ENCODE measurements at places on chromosomes 11 and 22. TPM values are rescaled to one million over a fixed set of nuclear protein-coding genes. Genes with fewer than 3 reads are reported as not detected.

DNA sequence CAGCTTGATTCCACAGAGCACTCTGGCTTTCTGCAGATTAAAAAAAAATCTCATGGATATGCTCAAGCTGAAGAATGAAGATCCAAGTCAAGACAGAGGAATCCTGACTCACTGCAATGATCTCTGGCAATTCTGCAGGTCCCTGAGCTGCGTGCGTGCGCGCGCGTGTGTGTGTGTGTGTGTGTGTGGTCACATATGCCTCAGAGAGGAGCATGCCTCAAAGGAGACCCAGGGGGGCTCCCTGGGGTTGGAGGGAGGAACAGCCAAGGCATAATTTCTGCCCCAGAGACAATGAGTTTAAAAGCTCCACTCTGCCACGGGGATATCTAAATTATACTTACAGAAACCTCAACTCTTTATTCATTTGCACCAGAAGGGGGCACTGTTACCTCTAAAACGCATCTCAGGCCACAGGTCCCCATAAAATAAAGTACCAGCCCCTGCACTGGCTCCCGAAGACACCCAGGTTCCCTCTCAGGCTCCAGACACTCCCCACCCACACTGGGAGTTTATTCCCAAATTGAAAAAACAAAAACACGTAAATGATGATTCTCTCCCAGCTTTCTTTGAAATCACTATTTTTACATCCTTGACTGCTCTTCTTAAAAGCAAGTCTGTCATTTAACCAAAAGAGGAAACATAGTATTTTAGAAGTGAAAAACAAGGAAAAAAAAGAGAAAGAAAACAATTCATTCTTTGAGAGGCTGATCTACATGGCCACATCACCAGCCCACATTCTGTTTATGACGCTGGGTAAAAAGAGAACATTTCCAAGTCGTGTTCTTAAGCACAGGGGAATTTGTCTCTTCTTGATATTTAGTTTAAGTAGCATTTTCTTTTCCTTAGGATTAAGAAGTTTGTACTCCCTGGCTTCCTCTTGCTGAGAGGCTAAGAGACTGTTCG lies 401.0 kb downstream of the LARGE1 start:
- no peaks in the 10 kb centered on the region for H3K27me3 ChIP-seq
- no peak overlapping the region for H3K4me3 ChIP-seq
- peaks cover 12% of the 10 kb centered on the region for H3K36me3 ChIP-seq
- peak; percentile 46 for DNase-seq

DNA sequence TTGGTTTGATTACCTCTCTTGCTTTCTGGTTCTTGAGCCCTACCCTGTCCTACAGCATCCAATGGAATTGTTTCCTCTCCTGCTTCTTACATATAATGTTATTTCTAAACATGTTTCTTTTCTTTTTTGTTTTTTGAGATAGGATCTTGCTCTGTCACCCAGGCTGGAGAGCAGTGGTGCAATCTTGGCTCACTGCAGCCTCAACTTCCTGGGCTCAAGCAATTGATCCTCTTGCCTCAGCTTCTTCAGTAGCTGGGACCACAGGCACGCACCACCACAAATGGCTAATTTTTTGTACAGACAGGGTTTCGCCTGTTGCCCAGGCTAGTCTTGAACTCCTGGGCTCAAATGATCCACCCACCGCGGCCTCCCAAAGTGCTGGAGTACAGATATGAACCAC lies 105.9 kb downstream of the SGSM3 start:
- H3K4me1 ChIP-seq: peaks cover 4% of the 10 kb centered on the region
- H3K27ac ChIP-seq: no peak overlapping the region
- H3K27me3 ChIP-seq: no peaks in the 10 kb centered on the region
- H3K36me3 ChIP-seq: no peaks in the 10 kb centered on the region

Gene CASP12
- total RNA-seq: not detected

Gene JAML
- 0.35 TPM for total RNA-seq

Gene BLID
- not detected for total RNA-seq

- H3K36me3 ChIP-seq: peaks cover 26% of the 10 kb centered on the region
- H3K4me1 ChIP-seq: no peaks in the 10 kb centered on the region
- DNase-seq: no peak
Measured at GRCh38 chr11:773830-774229, 3.5 kb downstream of the GATD1 start.

- no peak overlapping the region for H3K27ac ChIP-seq
- H3K4me1 ChIP-seq: peaks cover 4% of the 10 kb centered on the region
- no peak for DNase-seq
- peaks cover 16% of the 10 kb centered on the region for H3K36me3 ChIP-seq
- H3K4me3 ChIP-seq: no peak overlapping the region
Measured at GRCh38 chr22:28950617-28951411, 67.4 kb downstream of the ZNRF3 start.

- H3K36me3 ChIP-seq: peaks cover 34% of the 10 kb centered on the region
- no peaks in the 10 kb centered on the region for H3K4me1 ChIP-seq
- H3K4me3 ChIP-seq: no peak overlapping the region
- no peaks in the 10 kb centered on the region for H3K27me3 ChIP-seq
- no peak overlapping the region for H3K27ac ChIP-seq
Measured at GRCh38 chr11:9868641-9869040, 204.8 kb downstream of the SWAP70 start.

DNA sequence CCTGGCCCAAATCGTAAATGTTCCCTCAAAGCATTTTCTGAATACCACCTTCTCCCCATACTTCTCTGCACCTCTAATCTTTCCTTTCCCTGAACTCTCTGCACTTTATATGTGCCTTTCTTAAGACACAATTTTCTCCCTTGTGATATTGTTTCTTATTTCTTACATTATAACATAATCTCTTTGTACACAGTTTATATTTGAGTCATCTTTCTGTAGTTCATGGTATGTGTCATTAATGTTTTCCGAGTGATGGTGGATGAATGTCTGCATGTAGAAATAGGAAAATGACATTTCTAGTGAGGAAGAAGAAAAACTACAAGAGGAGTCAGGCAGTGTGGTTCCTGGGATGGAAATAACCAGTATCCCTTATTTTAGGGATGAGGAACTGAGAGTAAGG lies 5.5 kb downstream of the ACRV1 start:
- H3K4me3 ChIP-seq: no peak overlapping the region
- no peaks in the 10 kb centered on the region for H3K27me3 ChIP-seq
- peaks cover 41% of the 10 kb centered on the region for H3K36me3 ChIP-seq
- no peaks in the 10 kb centered on the region for H3K4me1 ChIP-seq
- no peak overlapping the region for H3K27ac ChIP-seq

Gene BARX2
- total RNA-seq: not detected

DNA sequence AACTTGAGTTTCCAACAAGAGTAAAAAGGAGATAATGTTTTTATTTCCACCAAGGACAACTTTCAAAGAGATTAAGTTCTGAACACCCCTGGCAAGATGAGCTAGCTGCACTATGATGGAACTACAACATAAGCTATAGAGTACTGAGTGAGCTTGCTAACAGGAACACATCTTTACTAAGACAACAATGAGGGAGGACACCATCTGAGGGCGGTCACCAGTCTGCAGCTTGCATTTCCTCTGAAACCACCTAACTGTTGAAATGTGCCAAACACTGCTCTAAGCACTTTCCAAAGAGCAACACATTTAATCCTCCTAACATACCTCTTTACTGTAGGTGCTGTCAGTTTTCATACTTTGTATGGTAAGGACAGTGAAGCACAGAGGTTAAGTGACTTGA lies 68.4 kb downstream of the TCF20 start:
- H3K36me3 ChIP-seq: peaks cover 24% of the 10 kb centered on the region
- H3K27me3 ChIP-seq: no peaks in the 10 kb centered on the region
- H3K4me1 ChIP-seq: no peaks in the 10 kb centered on the region
- DNase-seq: no peak
- no peak overlapping the region for H3K27ac ChIP-seq

Gene VPREB1
- not detected for total RNA-seq

DNA sequence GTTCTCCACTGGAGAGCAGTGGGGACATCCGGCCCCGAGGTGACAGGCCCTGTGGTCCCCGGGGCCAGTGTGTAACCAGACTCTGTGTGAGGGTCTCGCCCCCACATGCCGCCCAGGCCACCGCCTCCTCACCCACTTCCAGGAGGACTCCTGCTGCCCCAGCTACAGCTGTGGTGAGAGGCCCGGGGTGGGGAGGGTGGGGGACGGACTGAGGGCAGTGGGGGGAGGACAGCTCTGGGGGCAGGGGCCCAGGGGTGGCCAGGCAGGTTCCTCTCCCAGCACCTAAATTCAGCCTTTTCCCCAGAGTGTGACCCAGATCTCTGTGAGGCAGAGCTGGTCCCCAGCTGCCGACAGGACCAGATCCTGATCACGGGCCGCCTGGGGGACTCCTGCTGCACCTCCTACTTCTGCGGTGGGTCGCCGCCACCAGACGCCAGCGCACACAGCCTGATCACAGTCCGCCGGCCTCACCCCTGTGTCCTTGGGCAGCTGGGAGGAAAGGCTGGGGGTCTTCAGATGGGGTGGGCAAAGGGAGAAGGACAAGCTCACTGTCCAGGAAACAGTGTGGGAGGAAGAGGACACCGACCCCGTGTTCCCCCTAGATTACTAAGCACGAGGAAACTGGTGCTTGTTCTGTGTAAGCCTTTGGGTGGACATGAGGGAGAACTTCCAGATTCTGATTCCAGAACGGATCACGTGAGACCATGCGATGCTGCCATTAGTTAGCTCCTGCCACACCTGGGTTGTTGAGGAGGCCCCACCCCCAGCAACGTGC lies 84.4 kb upstream of the MYOD1 start:
- H3K4me1 ChIP-seq: no peaks in the 10 kb centered on the region
- no peak overlapping the region for H3K27ac ChIP-seq
- H3K36me3 ChIP-seq: no peaks in the 10 kb centered on the region
- no peak overlapping the region for H3K4me3 ChIP-seq

GRCh38 chr22:47596176-47596690 lies 833.8 kb downstream of the TBC1D22A start:
- no peaks in the 10 kb centered on the region for H3K4me1 ChIP-seq
- no peak overlapping the region for H3K4me3 ChIP-seq

DNA sequence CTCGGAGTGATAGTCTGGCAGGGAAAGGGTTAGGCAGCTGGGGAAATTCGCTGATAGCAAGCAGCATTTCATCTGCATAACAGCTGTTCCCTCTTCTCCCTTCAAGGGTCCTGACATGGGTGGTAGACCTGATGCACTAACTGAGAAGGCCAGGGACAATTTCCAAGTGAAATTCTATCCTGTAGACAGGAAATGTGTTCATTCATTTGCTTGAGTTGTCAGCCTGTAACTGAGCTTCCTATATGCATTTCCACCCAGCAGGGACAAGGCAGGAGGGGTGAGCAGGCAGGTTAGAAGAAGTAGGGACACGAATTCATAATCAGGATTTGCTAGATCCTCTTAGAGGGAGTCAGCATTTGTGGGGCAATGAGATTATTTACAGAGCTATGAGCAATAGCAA lies 154.3 kb upstream of the NCAM1 start:
- peaks cover 4% of the 10 kb centered on the region for H3K4me1 ChIP-seq
- no peak overlapping the region for H3K27ac ChIP-seq
- no peak overlapping the region for H3K4me3 ChIP-seq
- DNase-seq: no peak
- no peaks in the 10 kb centered on the region for H3K27me3 ChIP-seq

DNA sequence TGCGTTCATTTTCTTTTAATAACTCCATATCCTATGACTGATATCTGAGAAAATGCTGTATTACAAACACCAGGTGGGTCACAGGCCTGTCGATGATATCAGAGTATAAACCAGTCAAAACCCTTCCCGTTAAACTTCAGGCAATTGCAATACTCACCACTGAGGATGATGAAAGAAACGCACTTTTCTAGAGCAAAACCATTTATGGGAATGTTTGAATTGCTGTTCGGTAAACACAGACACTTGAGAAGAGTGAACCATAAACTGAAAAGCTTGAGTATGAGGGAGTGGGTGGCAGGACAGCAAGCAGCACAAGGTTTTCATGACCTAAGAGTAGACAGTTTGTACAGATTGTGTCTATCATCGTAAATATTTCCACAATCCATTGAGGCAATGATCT lies 139.8 kb upstream of the CEP126 start:
- no peak for DNase-seq
- H3K27me3 ChIP-seq: no peaks in the 10 kb centered on the region
- no peak overlapping the region for H3K27ac ChIP-seq
- no peaks in the 10 kb centered on the region for H3K4me1 ChIP-seq
- no peak overlapping the region for H3K4me3 ChIP-seq

- H3K27ac ChIP-seq: no peak overlapping the region
- 0 out of 2 replicates have a peak, but pooled peaks cover 2% of the 10 kb centered on the region for H3K36me3 ChIP-seq
- no peaks in the 10 kb centered on the region for H3K27me3 ChIP-seq
- no peaks in the 10 kb centered on the region for H3K4me1 ChIP-seq
- no peak overlapping the region for H3K4me3 ChIP-seq
Measured at GRCh38 chr11:120709808-120710207, 198.3 kb downstream of the GRIK4 start.

DNA sequence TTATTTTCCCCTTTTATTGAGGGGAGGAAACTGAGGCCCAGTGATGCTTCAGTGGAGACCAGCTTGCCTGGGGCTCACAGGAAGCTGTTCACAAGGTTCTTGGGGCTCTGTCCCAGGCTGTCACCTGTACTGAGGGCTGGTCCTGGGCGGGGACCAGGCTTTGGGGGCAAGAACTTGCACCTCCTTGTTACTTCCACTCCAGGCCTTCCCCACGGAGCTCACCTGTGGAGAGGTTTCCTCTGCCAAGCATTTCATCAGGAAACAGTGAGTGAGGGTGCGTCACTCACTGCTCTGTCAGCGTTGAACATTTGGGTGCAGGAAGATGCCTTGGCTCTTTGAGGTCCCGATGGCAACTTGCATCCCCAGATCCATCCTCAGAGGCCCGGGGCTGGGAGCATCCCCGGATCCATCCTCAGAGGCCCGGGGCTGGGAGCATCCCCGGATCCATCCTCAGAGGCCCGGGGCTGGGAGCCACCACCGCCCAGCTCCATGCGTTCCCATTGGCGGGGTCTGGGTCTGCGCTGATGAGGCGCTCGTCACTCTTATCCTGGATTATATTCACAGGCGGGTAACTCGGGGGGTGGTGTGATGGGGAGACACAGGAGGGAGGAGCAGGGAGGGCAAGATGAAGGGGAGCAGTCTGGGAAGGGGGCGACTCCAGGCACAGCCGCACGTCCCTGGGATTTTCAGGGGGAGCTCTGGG lies 1.4 kb upstream of the SMIM38 start:
- DNase-seq: no peak
- no peaks in the 10 kb centered on the region for H3K4me1 ChIP-seq
- H3K27me3 ChIP-seq: no peaks in the 10 kb centered on the region
- H3K27ac ChIP-seq: no peak overlapping the region

- peaks cover 27% of the 10 kb centered on the region for H3K4me1 ChIP-seq
- H3K27me3 ChIP-seq: no peaks in the 10 kb centered on the region
- H3K36me3 ChIP-seq: no peaks in the 10 kb centered on the region
- DNase-seq: no peak
- H3K27ac ChIP-seq: no peak overlapping the region
Measured at GRCh38 chr11:118213781-118214180, 11.0 kb downstream of the JAML start.

GRCh38 chr11:44031549-44031948 lies 16.2 kb upstream of the ACCSL start:
- no peak overlapping the region for H3K4me3 ChIP-seq
- no peaks in the 10 kb centered on the region for H3K27me3 ChIP-seq
- no peak for DNase-seq
- no peaks in the 10 kb centered on the region for H3K36me3 ChIP-seq
- no peak overlapping the region for H3K27ac ChIP-seq

- no peaks in the 10 kb centered on the region for H3K36me3 ChIP-seq
- no peaks in the 10 kb centered on the region for H3K27me3 ChIP-seq
- H3K4me1 ChIP-seq: peaks cover 14% of the 10 kb centered on the region
Measured at GRCh38 chr11:19458231-19458630, 217.5 kb upstream of the E2F8 start.

Data from H9 (cell line).